ENCODE measurements at places on chromosomes 12 and 14.

DNA sequence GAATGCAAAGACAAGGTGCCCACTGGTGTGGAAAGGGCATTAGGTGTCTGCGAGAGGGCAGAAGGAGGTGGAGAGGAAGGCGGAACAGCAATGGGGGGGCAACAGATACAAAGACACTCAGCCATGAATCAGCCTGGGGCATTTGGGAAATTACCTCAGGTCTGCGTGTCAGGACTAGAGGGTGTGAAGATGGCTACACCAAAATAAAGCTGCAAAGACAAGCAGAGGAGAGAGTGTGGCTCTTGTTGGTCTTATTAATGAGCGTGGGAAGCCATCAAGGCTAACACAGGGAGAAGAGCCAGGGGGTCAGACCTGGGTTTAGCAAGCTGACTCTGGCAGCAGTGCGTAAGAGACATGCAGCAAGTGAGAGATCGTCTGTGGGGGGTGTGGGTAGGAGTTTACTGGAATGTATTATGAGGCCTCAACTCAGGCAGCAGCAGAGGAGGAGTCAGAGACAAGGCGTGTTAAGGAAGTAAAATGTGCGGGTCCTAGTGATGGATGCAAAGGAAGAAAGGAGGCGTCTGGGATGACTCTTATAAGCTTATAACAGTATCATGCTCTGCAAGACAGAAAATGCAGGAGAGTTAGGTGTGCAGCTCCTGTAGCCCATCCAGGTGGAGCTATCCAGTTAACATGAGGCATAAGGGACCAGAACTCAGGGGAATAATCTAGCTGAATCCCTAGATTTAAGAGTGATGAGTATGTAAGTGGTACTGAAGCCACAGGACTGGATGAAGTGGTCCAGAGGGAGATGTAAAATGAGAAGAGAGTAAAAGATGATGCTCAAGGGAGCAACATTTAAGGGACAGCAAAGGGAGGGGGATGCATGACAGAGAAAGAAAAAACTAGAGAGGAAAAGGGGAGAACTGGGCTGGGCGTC, 50.4 kb downstream of the KCNK10 start:
- no peak for DNase-seq

DNA sequence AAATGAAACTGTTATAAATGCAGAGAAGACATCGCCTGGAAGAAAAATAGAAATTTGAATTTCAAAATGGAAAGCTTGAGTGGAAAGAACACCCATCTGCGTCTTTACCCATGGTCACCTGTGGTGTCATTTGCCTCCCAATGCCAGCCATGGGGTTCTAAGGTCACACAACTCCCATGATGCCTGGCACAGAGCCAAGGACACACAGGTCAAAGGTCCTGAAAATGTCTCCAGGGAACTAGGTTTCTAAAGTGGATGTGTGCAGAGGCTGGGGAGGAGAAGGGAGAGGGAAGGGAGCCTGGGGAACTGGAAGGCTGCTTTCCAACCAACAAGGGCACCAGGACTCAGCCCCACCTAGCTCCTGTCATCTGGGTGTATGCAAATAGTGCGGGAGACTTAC, 724.0 kb upstream of the TMEM132C start:
- DNase-seq: no peak

GRCh38 chr14:81093651-81094050, 127.1 kb downstream of the GTF2A1 start:
- no peak for DNase-seq

DNA sequence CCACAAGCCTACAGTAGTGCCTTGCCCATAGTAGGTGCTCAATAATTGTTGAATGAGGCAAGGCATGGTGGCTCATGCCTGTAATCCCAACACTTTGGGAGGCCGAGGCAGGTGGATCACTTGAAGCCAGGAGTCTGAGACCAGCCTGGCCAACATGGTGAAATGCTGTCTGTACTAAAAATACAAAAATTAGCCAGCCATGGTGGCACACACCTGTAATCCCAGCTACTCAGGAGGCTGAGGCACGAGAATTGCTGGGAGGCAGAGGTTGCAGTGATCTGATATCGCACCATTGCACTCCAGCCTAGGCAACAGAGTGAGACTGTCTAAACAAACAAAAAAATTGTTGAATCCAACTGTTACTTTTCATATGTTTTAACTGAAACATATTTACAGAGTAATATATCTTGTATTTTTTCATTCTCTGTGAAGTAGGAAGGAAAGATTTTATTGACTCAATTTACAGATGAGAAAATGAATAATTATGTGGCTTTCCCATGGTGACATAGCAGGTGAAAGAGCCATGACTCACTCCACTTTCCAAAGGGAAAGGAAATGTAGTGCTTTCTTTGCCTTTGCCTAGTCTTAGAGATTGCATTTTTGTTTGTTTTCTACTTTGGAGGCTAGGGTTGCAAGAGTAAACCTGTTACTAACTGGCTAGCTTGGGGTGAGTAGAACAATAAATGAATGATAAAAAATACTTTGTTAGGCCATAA, 95.4 kb upstream of the SLC38A4 start:
- DNase-seq: no peak

GRCh38 chr14:93175492-93175891, 9.2 kb downstream of the MOAP1 start:
- no peak for DNase-seq

DNA sequence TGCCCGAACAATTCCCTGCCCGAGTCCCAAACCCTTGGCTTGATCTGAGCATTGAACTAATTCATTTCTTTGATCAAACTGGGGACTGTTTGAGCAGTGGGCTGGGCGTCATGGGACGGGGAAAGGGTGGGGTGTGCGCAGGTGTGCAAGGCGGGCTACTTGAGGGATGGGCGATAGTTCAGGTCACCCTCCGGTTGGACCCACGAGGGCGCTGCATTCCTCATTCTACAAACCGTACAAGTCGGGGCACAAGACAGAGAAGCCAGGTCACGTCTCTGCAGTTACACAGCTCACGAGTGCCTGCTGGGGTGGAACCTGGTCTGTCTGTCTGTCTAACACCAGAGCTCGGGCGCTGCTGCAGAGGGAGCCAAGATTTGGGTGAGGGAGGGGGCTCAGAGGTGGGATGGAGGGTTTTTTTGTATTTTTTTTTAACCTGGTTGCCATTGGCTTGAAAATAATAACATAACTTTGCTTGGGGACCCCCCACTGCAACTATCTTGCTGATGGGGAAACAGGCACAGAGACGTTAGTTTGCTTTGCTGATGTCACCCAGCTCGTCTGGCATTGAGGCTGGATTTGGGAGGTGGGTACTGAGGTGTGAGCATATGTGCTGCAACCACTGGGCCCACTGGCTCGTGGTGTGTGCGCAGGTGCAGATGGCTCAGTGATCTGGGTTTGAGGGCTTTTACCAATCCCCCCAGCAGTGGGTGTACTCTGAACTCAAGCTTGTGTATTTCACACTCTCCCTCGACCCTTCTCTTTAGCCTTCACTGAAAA, 7.6 kb upstream of the RTL1 start:
- DNase-seq: no peak

DNA sequence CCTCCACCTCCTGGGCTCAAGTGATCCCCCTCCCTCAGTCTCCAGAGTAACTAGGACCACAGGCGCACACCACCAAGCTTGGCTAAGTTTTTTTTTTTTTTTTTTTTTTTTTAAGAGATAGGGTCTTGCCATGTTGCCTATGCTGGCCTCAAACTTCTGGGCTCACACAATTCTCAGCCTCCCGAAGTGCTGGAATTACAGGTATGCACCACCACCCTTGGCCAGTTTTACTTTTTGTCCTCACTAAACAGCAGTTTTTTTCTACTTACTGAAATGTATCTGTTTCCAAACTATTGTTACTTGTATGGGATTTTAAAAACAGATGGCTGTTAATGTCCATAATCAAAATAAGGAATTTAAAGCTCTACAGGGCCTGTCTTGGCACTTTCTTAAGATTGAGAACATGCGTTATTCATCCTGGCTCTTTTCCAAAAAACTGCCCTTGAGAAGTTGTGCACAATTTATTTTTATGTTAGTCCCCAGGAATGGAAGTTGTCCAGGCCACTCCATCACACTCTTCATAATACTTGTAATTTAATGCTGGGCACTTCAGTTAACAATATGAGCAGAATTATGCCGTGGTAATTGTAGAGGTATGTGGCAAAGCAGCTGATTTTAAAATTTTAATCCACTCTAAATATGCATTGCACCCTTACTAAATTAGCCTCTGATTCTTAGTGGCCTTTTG, 51.9 kb upstream of the REP15 start:
- no peak for DNase-seq

Measured in cortex of kidney (tissue), 1 donor.